ENCODE measurements at places on chromosomes 3 and 15.

DNA sequence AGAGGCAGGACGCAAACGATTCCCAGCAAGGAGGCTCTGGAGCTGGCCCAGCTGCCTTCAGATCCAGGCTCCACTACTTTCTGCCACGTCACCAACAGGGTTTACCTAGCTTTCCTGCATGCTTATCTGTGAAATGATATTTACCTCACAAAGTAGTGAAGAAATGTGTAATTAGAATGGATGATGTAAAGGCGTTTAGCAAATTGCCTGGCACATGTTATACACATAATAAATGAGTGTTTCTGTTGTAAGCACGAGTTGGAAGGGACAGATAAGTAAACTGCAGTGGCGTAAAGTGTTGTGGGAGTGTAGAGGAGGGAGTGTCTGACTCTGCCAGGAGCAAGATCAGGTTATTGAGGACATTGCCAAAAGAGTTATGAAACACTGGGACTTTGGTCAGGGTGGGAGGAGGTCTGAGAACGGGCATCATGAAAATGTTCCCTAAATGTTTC lies 3.5 kb upstream of the CHAC1 start:
- DNase-seq: no peak

GRCh38 chr15:30859091-30859874 lies 44.4 kb upstream of the FAN1 start:
- DNase-seq: no peak

DNA sequence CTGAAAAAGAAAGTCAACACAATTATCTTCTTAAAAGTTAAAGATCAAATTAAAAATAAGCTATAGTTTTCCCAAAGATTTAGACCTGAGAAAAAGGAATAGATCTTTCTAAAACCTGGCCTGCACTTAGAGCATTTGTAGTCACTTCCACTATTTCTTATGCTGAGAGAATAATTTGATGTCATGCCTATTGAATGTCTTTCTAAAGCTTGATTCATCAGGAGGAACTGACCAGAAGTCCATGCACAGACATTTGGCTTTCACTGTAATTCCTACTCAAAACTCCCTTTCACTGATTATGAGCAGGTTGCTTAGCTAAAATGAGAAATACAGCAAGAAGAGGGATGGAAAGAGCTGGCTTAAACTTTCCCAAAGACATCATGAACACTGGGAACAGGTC lies 4.3 kb downstream of the GREM1 start:
- DNase-seq: no peak

DNA sequence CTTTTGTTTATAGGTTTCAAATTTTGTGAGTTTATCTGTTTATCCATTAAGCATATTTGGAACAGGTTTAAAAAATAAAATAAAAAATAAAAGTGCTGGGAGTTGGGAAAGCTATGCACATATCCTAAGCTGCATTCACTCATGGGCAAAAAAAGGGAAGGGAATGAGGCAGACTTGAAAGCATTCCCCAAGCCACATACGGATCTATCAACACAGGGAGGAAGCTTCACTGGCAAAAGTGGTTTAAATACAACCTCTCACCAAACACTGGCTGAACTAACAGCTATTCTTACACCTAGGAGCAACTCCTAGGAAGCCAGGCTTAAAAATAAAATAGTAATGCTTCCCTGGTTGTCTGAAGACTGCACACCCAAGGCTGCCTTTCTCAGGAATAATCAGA lies 101.2 kb downstream of the PCCB start:
- DNase-seq: no peak

DNA sequence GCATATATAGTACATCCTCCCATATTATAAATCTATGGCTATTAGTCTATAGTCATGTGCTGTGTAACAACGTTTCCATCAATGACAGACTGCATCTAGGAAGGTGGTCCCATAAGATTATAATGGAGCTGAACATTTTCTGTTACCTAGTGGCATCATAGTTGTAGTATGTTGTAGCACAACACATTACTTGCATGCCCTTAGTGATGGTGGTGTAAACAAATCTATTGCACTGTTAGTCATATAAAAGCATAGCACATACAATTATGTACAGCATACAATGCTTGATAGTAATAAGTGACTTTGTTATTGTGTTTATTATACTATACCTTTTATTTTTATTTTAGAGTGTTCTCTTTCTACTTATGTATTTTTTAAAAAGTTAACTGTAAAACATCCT lies 37.4 kb upstream of the TNFSF10 start:
- no peak for DNase-seq

All from stimulated activated effector memory CD8-positive, alpha-beta T cell treated with anti-CD3 and anti-CD28 coated beads, Interleukin-12 subunit alpha, Interleukin-12 subunit beta, amount 100 ng/mL, for 72 hours (primary cell).